ENCODE measurements at places on chromosomes 12 and 14.

GRCh38 chr12:121036810-121037326 is 2.2 kb downstream of the OASL start:
- peak; percentile 76 for DNase-seq

- DNase-seq, result no peak
Observed at GRCh38 chr14:24518851-24519250, 10.8 kb upstream of the CMA1 start.

- no peak for DNase-seq
Observed at GRCh38 chr14:22487941-22488340, 101.1 kb downstream of the DAD1 start.

DNA sequence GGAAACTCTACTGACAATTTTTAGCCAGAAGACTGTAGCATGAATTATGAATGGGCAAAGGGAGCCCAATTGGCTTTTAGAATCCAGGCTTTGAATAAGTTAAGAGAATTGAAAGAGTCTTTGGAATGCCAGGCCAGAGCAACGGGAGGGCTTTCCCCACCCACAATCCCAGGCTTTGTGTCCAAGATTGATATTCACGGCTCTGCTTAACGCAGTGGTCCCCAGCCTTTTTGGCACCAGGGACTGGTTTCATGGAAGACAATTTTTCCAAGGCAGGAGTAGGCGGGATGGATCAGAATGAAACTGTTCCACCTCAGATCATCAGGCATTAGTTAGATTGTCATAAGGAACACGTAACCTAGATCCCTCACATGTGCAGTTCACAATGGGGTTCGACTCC is 79.6 kb downstream of the EPS8 start:
- DNase-seq, result no peak

DNA sequence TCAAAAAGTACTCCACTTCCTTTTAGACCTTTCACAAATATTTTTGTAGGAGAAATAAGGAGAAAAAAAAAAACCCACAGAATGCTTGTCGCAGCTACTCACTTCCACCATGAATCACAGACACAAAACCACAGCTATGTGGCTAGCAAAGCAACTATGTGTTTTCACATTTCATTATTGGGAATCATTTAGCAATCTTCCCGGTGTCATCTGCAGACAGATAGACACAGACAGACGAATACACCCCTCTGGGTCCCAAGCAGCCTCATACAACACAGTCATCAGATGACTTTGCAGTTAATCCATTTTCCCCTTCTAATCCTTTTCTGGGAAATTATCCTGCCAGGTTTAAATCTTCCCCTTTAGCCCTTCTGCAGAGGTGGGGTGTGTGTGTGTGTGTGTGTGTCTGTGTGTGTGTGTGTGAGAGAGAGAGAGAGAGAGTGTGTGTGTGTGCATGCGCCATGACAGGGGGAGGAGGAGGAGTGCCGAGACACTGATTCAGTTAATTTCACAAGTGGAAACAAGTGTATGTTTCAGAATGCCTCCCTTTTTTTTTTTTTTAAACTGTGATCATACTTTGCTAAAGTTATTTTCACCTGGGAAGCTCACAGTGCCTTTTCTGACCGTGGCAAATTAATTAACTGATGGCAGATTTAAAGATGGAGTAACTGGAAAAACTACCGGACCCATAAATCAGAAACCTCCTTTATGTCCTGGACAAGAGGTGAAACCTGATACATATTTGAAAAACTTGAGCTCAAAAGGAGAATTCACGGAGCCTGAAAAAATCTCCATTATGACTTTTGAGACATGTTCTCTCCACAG is 39.9 kb downstream of the LTBP2 start:
- peak; percentile 54 for DNase-seq

- DNase-seq, result no peak
Observed at GRCh38 chr14:50027816-50028215, 88.6 kb downstream of the VCPKMT start.

Data from activated naive CD4-positive, alpha-beta T cell treated with anti-CD3 and anti-CD28 coated beads for 36 hours (primary cell).